T-cell (primary cell): ENCODE measurements at places on chromosomes 6 and 20.

- H3K27me3 ChIP-seq: no peaks in the 10 kb centered on the region
- peaks cover 14% of the 10 kb centered on the region for H3K4me1 ChIP-seq
- no peak overlapping the region for H3K27ac ChIP-seq
- H3K36me3 ChIP-seq: peaks cover under 1% of the 10 kb centered on the region
- DNase-seq: no peak
Observed at GRCh38 chr6:52998603-52999002, 3.5 kb upstream of the GSTA4 start.

DNA sequence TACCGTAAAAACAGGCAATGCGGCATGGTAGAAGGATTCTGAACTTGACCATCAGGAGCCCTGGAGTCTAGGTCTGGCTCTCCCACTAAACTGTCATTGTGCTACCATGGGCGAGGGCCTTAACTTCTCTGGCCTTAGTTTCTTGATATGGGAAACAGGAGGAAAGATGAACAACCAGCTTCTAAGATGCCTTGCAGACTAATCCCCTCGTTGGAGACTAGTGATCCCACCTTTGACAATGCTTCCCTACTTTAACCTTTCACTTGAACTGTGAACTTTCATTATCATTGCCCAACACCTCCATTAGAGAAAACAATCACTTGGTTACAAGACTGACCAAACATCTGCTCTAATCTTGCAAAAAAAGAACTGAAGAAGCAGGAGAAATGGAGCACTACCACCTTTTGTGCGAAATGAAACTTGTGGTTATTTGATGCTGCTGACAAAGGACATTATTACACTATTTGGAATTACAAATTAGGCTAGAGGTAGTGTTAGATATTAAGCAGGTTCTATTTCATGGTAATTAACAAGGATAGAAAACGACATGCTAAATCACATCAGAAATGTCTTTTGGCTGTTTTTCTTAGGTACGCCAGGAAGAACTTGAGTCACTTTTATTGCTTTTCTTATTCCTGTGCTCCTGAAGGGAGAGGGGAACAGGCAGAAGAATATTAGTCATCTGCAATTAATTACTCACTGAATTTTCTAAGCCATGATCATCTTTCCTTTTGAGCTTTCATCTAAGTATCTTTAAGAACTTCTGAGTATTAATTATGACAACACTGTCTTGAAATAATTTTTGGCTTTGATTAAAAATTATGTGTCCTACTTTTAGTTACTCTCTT is 39.1 kb upstream of the ARHGAP18 start:
- H3K4me1 ChIP-seq: peaks cover 34% of the 10 kb centered on the region
- H3K36me3 ChIP-seq: no peaks in the 10 kb centered on the region
- H3K27me3 ChIP-seq: no peaks in the 10 kb centered on the region
- peak overlapping the region; percentile 84 for H3K27ac ChIP-seq
- DNase-seq: no peak

GRCh38 chr20:9348747-9349146 is 165.6 kb upstream of the LAMP5 start:
- DNase-seq: no peak
- no peak overlapping the region for H3K4me3 ChIP-seq
- H3K27me3 ChIP-seq: no peaks in the 10 kb centered on the region
- no peaks in the 10 kb centered on the region for H3K36me3 ChIP-seq
- no peak overlapping the region for H3K27ac ChIP-seq
- H3K4me1 ChIP-seq: no peaks in the 10 kb centered on the region

GRCh38 chr6:131197716-131198115 is 62.4 kb downstream of the AKAP7 start:
- H3K27ac ChIP-seq: peak overlapping the region; percentile 93
- DNase-seq: peak; percentile 8
- H3K36me3 ChIP-seq: no peaks in the 10 kb centered on the region
- no peaks in the 10 kb centered on the region for H3K27me3 ChIP-seq

DNA sequence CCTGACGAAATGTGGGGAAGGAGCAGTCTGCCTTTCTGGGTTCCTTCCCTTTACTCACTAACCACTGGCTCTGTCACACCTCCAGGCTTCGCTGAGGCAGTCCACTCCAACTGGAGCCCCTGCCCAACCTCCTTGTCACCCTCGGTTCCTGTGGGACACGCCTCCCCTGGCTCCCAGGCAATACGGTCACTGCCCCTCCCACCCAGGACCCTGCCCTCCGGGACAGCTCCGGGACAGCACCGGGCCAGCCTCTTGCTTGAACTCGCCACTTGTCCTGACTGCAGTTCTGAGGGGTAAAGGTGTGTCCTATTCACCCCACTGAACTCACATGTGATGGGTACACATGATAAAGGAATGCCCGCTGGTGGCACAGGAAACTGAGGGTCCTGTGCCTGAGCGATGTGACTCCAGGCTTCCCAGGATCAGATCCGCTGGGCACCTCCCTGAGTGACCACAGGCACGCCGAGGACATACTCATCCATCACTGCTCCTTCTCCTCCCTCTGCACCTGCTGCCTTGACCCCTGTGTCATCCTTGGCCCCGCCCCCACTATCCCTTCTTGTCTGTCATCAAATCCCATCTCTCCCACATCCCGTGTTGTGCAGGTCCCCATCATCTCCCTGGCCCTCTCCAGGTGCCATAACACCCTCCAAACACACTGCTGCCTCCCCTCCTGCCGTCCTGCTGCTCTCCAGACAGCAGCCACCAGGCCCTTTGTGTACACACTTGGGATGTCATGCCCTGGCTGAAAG is 7.9 kb downstream of the SDCBP2 start:
- no peak overlapping the region for H3K4me3 ChIP-seq
- no peaks in the 10 kb centered on the region for H3K27me3 ChIP-seq
- H3K4me1 ChIP-seq: peaks cover 14% of the 10 kb centered on the region
- DNase-seq: no peak
- H3K36me3 ChIP-seq: no peaks in the 10 kb centered on the region

DNA sequence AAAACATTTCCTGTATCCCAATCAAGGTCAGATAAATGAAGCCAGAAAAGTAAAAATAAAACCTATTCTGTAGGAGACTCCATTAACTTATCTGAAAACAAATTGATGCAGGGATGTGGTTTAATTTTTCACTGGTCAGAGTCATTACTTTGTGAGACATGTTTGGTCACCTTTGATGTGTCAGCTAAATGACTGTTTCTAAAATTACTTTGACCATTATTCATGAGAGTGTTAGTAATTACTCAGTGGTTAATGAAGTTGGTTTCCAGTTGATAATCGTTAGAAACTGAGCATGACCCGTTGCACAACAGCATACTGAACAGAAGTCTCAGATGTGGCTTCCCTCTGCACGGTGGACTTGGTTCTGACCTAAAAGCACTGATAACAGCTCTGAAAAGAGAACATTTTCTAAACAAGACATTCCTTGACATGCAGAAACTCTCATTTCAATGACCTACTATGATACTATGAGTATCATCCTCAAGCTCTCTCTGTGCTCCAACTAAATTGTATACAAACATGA is 410.5 kb upstream of the RNF217 start:
- no peaks in the 10 kb centered on the region for H3K27me3 ChIP-seq
- H3K27ac ChIP-seq: no peak overlapping the region
- no peak for DNase-seq
- no peak overlapping the region for H3K4me3 ChIP-seq
- no peaks in the 10 kb centered on the region for H3K36me3 ChIP-seq

DNA sequence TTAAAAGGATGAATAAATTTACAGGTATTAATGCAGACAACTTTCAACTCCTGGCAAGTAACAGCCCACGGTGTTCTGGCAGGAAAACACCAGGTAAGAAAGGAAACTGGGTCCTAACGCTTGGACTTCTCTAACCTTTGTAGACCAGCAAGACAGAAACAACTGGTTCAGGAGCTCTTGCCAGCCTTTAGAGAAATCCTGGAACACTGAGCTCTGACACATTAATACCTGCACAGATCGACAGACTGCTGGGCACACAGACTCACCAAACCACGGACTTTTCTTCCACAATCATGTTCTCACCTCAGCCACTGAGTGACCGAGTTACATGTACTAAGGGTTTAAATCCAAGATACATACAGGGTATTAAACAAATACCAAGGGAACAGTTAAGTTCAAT is 36.3 kb downstream of the GRIK2 start:
- H3K27me3 ChIP-seq: no peaks in the 10 kb centered on the region
- DNase-seq: no peak
- H3K4me3 ChIP-seq: no peak overlapping the region

GRCh38 chr6:74853991-74854390 is 351.9 kb downstream of the COL12A1 start:
- H3K27ac ChIP-seq: no peak overlapping the region
- no peaks in the 10 kb centered on the region for H3K27me3 ChIP-seq
- no peaks in the 10 kb centered on the region for H3K36me3 ChIP-seq
- H3K4me3 ChIP-seq: no peak overlapping the region
- DNase-seq: no peak
